ENCODE measurements at places on chromosomes 7 and 10. TPM values are rescaled to one million over a fixed set of nuclear protein-coding genes. Genes with fewer than 3 reads are reported as not detected.

The RASA4B gene
- 6.2 TPM for total RNA-seq

The AP5Z1 gene
- 88.6 TPM for total RNA-seq

The COBL gene
- 1.8 TPM for total RNA-seq

DNA sequence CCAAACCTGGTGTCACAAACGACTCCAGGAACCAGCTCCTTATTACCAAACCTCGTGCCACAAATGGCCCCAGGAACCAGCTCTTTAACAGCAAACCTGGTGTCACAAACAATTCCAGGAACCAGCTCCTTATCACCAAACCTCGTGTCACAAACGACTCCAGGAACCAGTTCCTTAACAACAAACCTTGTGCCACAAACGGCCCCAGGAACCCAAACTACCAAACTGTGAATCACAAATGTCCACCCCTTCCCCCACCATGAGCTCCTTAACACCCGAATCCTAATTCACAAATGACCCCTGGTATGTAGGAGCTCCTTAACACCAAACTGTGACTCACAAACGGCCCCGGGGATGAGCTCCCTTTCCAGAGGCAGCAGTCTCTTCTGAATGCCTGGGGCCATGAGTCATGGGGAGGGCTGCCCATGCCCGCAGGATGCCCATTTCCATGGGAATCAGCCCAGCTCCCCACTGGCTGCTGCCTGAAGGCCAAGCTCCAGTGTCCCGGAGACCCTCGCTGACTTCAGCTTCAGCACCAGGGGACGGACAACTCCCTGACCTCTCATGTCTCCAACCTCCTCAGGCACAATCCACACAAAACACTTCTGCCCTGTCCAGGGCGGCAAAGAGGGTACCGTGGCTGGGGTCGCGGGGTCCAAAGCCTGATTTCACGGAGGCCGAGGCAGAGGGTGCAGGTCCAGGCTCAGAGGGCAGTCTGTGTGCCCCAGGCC lies 213.1 kb downstream of the ELFN1 start:
- no peak for DNase-seq

DNA sequence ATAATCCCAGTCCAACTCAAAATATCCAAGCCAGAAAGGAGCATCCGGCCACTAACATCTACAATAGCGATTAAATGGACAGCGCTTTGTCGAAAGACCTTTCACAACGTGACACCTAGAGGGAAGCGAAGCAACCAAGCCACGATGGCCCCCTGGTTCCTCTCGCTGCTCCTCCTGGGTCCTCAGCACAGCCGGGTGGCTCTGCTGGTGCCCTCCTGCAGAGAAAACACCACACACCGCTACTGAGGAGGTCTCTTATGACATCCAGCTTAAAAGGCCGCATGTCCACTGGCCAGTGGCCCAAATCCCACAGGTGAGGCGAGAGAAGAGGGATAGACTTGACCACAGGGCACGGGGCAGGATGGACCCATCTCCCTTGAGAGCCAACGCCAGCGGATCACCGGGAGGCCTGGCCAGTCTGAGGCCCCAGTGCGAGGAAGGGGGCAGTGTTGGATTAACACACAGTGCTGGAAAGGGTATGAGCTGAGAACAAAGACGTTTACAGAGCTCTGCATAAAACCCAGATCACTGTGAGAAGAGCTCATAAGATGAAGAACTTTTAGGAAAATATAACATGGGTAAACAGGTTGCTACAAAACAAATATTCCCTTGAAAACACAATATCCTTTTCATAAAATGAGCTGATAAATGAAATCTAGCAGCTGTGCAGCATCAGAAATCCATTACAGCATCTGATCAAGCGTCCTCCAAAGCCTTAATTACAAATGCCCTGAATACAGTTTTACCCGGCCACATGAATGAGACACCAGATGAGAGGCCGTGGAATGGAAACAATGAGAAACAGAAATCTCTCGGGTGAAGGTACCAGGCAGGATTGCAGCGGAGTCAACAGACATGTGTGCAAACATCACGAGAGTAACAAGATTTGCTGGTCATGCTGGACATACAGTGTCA lies 236.7 kb downstream of the DIP2C start:
- DNase-seq: no peak

DNA sequence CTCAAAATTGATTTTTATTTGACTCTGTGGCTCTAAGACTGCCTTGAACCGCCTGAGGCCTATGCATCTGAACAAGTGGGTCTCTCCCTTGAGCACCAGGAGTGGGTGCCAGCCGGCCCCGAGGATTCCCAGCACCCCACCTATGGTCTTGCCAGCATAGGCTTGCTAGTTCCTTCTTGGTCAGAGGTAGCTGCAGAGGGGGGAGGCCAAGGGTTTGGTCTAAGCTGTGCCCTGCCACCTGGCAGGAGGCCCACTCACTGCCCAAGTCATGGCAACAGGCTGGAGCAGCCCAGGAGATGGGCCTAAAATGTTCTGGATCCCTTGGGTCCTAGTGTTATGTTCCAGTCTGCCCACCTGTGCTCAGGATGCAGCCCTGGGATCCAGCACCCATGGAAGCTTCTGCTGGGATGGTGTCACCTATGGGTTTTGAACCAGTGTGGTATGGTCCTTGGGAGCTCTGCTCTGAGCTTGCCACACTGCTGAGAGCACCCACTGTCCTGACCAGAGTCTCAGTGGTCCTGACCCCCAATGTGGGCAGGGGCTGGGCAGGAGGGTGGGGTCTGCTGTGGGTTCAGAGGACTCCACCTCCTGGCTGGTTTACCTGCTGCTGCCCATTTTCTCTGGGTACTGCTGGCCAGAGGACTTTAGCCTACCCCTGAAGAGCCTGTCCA lies 12.6 kb downstream of the YKT6 start:
- no peak for DNase-seq

- no peak for DNase-seq
Measured at GRCh38 chr10:4242561-4243035, 457.6 kb upstream of the KLF6 start.

DNA sequence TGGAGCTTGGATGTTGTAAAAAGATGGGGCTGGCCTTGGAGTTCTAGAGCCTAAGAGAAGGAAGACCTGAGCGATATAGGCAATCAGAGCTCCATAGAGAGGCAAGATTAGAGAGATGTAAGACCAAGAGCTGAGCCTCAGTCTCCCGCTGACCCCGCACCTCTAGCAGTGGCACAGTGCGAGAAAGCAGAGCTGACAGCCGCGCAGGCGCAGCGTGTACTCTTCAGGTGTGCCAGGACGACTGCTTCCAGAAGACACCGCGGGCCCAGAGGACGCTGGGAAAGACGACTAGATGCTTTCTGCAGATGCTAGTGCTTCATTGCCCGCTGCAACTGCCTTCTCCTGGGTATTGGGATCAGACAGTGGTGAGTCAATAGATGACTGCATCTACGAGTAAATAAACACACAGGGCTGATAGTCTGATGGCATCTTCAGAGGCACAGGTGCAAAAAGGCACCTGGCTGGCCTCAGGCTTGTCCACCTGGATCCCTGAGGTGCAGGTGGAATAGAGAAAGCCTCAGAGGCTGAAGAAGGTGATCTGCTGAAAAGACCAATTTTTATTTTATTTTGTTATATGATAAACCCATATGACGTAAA lies 38.1 kb upstream of the CCDC6 start:
- no peak for DNase-seq

DNA sequence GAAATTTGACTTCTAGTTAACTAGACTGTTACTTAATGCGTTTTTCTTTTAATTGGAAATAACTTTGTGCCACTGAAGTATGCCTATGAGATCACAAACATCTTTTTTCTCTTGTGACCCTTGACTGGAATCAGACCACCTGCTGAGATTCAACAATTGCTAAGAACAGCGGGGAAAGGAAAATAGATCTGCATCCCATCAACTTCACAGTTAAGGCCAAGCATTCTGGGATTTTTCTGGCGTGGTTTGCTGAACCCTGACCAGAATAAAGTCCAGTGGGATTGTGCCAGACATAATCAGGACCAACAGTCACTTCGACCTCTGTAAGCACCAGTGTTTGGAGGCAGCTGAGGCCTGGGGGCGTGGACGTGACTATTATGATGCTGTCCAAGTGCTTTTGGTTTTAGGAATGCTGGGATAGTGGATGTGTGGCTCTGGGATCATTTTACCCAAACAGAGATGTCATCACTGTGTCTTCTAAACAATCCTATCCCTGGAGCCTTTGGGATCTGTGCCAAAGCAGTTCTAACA lies 373.3 kb upstream of the PRKCQ start:
- no peak for DNase-seq

DNA sequence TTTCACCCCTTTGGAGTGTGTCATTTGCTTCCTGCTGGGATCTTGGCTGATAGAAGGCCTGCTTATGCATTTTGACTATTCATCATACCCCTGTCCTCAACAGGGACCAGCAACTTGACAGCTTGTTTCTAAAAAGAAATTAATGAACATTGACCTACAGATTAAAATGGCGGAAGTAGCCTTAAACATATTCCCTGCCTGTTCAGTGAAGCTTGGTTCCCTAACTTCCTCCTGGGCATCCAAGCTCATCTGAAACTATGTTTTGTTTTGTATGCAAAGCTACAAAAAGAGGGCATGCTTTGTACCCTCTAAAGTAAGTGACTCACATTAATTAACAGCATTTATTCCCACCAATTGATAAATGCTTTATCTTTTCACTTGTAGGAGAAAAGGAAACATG lies 26.8 kb upstream of the CDK14 start:
- DNase-seq: no peak

- no peak for DNase-seq
Measured at GRCh38 chr10:133564816-133565215, 567 bp downstream of the SYCE1 start.

DNA sequence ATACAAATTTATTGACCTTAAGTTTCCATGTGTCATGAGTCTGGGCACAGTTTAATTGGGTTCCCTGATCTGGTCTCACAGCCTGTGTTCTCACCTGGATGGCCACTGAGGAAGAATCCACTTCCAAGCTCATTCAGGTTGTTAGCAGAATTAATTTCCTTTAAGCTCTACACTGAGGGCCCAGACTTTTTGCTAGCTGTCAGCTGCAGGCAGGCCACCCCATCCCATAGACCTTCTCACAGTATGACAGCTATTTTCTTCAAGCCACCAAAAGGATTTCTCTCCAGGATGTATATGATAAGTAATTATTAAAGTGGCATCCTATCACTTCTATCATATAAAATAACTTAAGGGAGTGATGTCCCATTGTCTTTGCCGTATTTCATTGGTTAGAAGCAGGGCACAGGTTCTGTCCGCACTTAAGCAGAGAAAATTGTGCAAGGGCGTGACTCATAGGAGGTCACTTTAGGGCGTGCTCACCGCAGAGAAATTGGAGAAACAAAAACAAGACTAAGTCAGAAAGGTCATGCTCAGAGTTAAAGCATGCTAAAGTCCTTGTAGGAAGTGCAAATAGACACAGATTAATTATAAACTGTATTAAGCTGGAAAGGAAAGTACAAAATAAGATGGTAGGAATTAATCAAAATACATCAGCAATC lies 109.9 kb downstream of the AHR start:
- DNase-seq: no peak
